Caki2 (cell line): ENCODE measurements at places on chromosomes 2 and 18.

DNA sequence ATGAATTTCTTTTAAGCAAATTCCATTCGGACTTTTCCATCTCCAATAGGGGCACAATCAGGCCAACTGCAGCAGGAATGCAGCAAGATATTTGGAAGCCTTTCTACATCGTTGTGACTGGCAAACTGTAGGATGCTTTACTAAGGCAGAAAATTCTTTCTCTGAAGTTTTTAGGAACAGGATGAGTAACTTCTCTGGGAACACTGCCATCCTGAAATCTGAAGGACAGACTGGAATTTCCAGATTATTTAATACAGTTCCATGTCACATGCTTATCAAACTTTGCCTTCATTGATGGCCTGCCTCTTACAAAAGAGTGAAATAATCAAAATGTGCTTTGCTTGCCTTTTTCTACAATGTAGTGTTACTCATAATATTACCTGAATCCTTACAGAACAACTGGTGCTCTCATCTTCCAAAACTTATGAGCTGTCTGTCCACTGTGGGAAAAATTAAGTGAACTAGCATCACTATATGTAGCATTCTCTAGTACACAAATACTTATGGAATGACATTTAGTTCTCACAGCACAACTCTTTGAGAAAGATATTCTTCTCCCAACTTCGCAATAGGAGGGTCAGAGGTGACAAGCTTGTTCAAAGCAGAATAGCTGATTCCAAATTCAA lies 32.0 kb upstream of the MAP2 start:
- no peak for DNase-seq

DNA sequence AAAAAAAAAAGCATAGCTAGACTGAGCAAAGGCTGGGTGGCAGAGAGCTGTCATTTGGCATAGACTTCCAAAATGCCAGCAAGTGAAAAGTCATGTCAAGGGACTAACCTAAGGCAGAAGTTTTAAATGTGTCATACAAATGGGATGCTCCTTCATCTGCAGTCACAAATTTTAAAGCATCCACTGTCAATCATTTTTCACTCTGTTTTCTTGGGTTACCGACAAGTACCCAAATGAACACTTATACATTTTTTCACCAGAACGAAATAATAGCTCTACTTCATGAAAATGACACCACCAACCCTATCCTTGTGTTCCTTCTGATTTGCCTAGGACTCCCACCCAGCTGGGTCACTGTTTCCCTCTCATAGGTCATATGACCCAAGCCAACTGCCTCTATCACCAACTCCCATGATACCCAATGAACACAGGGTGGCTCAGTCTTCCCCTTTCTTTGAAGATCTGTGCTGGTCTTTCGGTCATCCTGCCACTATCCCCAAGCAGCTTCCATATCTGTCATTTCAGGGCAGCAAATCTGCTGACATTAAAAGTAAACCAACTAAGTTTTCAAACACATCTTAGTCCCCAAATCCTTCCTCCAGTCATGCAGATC lies 21.5 kb downstream of the KLF7 start:
- DNase-seq: no peak

DNA sequence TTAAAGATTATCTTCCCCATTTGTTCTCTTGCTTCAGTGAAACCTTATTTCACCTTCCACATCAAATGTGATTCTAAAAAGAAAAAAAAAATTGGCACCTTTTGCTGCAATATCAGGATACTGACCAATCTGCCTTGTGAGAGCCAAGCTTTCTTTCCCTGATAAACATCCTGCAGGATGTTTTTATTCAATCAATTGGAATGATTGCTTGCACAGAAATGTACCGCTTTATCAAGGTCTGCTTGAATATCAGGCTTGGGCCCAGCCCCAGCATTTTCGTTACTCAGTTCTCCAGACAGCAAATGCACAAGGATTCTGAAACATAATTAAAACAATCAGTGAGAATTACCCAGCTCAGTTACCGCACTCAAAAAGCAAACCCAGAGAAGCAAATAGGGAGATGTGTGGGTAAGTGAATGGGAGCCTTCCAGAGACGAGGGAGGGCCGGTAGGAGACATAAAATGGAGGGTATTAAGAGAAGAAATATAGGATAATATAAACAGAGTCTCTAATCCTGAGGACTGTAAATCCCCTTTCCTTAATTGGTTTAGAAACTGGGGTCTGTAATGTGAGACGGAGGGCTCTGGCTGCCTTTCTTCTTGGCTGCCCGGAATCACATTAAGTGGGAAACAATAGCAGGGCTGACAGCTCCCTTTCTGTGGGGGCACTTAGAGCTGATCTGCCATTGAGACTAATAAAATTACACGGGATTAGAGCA lies 291.8 kb downstream of the ICOS start:
- DNase-seq: no peak

GRCh38 chr2:23589739-23590138 lies 204.8 kb downstream of the KLHL29 start:
- DNase-seq: no peak

DNA sequence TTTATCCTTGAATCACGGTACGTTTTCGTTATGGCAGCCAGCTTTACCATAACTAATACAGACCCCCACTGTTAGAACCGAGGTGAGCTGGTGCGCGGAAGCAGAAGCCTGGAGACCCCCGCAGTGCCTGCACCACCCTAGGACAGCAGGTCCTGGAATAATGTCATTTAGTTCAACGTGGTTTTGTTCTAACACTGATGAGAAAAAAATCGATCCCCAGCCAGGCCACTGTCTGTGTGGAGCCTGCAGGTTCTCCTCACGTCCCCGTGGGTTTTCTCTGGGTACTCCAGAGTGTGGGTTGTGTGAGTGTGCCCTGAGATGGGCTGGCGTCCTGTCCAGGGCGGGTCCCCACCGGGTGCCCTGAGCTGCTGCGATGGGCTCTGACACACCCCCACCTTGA lies 69.9 kb upstream of the ST3GAL5 start:
- no peak for DNase-seq

- DNase-seq: peak; percentile 69
Observed at GRCh38 chr18:10912790-10913545, 236.4 kb downstream of the PIEZO2 start.

DNA sequence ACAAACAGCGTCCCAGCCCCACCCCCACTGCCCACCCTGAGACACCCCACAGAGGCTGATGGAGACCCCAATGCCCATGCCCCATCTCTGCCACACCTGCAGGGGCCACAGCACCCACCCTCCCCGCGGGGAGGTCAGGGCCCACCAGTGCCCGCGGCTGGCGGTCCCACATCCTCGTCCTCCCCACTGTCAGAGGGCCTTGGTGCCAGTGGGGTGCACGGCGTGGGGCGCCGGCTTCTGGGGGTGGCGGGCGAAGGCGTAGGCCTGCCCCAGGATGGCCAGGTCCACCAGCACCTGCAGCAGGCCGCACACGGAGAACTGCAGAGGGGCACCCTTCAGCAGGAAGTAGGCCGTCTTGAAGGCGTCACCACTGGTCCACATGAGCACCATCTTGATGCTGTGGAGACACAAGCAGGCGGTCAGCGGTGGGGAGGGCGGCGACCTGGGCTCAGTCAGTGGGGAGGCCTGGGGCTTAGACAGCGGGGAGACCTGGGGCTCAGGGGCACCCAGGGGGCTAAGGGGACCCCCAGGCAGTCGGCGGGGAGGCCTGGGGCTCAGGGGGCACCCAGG lies 47.6 kb downstream of the SLC66A2 start:
- no peak for DNase-seq

GRCh38 chr2:172440795-172441194 lies 13.4 kb downstream of the ITGA6 start:
- DNase-seq: peak; percentile 54

- peak; percentile 82 for DNase-seq
Observed at GRCh38 chr2:113219889-113220641, 46.3 kb downstream of the PSD4 start.

DNA sequence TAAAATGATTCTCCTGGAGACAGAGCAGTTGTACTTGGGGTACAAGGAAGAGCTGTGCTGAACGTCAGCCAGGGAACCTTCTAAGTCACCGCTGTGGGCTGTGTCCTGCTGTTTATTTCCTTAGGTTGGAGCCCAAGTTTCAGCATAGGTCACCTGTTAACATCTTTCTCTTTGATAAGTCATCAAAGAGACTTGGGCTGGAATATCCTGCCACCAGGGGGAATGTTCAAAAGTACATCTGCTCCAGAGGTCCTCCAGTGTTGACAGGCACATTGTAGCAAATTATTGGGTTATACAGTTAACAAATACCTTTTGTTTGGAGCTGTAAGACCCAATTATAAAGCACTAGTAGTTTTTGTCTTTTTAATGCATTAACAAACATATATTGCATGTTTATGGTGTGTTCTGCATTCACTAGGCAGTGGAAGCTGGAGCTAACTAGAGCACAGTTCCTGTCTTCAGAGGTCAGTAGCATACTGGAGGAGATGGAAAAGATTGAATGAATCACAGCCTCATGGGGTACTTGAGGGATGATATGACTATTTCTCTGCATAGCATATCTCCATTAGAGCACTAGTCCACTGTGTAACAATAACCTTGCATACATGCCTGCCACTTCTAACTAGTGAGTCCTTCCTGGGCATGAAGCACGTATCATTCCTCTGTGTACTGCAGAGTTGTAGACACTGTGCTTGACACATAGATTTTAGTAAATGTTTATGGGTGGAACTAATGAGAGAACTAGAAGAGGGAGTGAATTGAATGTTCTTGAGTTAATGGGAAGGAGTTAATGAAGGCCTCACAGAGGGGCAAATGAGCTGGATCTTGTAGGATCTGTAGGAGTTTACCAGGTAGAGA lies 182.1 kb downstream of the AGAP1 start:
- peak; percentile 5 for DNase-seq

- no peak for DNase-seq
Observed at GRCh38 chr2:62928015-62928414, 122.6 kb upstream of the OTX1 start.

DNA sequence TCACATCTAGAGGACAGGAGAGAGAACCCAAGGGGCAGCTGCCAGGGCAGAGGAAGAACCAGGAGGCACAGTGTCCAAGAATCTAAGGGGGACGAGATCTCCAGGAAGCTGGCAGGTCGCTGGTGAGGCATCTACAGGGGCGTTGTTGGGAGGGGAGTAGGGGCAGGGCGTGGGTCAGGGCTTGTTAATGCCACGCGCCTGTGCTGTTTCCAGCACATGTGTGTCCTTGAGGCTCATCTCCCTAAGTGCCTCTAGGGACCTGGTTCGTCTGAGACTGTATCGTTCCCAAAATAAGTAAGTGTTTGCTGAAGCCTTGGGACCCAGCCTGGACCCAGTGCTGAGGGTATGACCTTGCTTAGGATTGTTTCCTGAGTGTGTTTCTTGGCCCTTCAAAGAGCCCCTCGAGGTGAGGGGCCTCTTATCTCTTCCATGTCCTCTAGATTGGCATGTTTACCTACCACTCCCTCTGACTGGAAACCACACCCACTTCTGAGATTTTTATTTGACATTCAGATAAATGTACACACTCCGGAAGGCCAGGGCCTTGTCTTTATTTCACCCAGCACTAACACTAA lies 22.2 kb downstream of the HK2 start:
- DNase-seq: no peak

DNA sequence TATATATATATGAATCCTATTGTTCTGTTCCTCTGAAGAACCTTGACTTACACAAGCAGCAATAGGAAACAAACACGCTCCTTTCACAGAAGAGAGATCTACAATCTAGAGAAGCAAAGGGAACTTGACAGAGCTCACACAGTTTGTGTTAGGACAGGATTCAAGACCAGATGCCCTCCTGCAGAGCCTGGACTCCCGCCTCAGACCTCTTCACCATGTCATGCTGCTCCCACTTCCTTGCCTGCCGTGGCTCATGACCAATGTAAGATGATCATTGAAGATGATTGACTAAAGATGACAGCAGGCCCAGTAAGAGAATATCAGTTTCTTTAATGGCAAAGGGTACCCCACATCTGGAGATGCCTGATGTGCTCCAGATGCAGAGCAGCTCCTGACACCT lies 111.2 kb upstream of the AGAP1 start:
- DNase-seq: no peak

DNA sequence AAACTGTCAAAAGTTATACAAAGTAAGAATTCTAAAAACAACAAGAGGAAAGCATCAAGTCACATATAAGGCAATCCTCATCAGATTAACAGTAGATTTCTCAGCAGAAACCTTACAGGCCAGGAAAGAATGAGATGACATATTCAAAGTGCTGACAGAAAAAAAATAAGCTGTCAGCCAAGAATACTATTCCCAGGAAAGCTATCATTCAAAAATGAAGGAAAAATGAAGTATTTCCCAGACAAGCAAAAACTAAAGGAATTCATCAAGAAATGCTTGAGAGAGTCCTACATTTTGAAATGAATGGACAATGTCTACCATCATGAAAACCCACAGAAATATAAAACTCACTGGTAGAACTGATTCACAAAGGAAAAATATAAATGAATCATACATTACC lies 268.9 kb upstream of the OSR1 start:
- DNase-seq: no peak
